ENCODE measurements at places on chromosomes 2 and 18.

GRCh38 chr2:121303531-121304263 lies 18.7 kb upstream of the TFCP2L1 start:
- no peak for DNase-seq

DNA sequence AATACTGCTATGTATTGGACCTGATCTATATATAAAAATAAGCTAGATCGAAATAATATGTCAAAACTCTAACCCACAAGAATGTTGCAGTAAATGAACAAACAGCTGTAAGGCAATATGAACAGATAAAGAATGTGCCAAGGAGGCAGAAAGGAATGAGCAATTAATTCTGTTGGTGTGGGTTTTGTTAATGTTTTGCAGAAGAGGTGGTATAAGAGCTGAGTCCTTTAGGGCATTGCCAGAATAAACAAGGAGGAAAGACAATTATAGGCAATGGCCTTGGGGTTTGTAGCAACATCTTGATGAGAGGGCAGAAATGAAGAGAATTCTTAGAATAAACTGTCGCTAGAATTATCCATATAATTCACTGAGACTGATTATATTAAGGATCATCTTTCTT lies 240.9 kb upstream of the GULP1 start:
- DNase-seq = no peak

- no peak for DNase-seq
These were observed 4.8 kb upstream of the STARD7 start for GRCh38 chr2:96213379-96213778.

DNA sequence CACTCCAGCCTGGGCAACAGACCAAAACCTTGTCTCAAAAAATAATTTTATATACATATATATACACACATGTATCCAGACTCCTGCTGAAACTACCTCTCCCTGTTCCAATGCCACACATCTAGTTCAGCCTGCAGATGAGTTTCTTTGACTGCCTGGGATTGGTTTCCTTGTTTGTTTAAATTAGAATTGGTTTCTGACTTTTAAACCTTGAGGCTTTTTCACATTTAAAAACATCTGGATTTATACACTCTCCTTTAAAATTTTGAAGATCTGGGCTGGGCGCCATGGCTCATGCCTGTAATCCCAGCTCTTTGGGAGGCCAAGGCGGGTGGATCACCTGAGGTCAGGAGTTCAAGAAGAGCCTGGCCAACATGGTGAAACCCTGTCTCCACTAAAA lies 21.8 kb upstream of the CXCR1 start:
- no peak for DNase-seq

DNA sequence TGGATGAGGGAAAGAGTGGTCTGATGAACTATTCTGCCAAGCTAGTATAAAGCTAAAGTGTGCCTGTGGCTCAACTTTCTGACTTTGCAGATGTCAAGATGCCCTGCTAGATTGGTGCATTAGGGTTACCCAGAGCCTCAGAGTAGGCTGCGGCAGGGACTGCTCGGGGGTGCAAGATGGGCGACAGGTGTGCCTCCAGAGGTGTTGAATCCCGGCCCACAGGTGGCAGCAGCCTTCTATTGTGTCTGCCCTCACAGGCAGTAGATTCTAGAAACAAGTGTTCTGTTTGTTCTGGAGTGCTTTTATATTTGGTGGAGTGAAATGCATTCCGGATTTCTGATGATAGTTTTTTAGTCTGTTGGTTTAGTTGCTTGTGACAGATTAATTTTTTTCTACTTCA lies 131.6 kb upstream of the IL1R2 start:
- DNase-seq = no peak

GRCh38 chr2:182101263-182101662 lies 115.6 kb downstream of the PPP1R1C start:
- DNase-seq = no peak

- no peak for DNase-seq
These were observed 113.0 kb upstream of the NEDD4L start for GRCh38 chr18:57931038-57931437.

GRCh38 chr2:184527058-184527457 lies 71.3 kb upstream of the ZNF804A start:
- DNase-seq = no peak

DNA sequence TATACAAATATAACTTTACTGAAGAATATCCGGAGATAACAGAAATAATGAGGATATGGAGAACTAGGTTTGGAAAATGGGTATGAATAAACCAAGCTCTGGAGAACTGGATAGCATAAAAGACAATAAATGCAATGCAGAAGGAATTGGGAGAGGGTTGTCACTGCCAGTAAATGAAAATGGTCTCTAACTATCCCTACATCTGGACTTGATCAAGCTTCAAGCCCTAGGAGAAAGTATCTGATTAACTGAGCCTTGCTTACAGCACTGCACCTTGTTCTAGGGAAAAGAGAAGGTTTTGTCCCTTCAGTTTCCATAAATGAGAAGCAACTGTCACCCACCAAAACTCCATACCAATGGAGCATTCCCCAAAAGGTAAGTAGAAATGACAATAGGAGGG lies 514.6 kb upstream of the ZEB2 start:
- no peak for DNase-seq

DNA sequence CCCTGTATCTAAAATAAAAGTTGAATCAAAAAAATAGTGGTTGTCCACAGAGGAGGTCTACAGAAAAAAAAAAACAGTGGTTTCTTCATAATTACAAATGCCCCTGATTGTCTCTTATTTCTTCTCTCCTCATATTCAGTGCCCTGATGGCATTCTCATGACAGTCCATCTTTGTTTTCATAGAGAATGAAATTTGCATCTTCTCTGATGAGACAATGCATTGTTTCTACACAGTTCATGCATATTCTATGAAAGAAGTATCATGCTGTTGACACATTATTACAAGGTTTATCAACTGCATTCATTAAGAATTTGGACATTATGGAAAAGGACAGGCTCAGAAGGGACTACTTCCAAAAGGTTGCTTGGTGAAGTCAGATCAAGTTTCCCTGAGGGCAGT lies 59.5 kb downstream of the LHCGR start:
- DNase-seq = no peak

- DNase-seq = no peak
These were observed 80.0 kb downstream of the COPS8 start for GRCh38 chr2:237165405-237166276.

- DNase-seq = no peak
These were observed 70.8 kb downstream of the ACAA2 start for GRCh38 chr18:49742316-49743116.

- DNase-seq = no peak
These were observed 71.2 kb upstream of the RBM44 start for GRCh38 chr2:237727363-237727762.

DNA sequence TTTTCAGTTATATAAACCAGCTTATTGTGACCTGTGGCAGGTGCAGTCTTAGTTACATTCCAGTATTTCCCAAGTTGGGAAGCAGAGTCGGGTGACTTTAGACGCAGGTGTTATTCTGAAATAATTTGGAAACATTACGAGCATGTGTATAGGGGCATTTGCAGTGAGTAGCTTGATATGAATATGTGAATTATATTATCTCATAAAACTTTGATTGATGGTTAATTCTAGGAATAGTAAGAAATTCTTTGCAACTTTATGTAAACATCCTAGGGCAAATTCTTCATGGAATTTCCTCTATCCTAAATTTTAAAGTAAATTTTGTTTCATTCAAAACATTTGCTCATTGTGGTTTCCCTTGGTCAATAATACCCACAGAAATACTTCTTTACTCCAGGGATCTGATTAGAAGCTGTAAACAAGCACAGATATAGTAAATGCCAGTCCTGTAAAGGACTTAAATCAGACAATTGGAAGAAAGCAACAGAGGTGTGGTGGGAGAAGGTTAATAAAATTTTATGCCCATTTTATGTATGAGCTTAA lies 580.6 kb upstream of the CDH2 start:
- no peak for DNase-seq

GRCh38 chr2:24365051-24365450 lies 4.7 kb upstream of the ITSN2 start:
- DNase-seq = no peak

DNA sequence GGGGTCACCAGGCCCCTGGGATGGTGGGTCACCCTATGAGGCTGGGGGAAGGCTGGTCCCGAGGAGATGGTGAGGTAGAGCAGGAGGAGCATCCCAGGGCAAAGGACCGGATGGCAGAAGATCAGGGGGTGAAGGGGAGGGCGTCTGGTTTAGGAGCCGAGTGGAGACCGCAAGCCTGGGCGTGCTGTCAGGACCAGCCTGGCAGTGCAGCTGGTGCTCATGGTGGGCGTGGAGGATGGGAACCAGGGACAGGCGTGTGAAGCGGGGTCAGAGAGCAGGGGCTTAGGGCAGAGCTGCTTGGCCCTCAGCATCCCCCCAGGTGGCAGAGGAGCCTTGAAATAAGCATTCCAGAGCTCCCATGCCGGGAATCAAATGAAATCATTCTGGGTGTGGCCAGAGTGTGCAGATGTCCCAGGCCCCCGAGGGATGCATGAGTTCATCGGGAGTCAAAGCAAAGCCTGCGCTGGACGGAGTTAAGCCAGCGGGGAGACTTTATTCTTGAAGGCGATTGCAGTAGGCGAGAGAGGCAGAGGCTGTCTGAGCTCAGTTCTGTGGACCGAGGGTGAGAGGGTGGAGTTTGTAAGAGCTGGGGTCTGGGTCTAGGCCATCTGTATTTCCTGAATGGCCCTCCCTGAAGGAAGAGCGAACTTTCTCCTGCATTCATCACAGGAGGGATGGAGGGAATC lies 33.1 kb upstream of the MBP start:
- no peak for DNase-seq

DNA sequence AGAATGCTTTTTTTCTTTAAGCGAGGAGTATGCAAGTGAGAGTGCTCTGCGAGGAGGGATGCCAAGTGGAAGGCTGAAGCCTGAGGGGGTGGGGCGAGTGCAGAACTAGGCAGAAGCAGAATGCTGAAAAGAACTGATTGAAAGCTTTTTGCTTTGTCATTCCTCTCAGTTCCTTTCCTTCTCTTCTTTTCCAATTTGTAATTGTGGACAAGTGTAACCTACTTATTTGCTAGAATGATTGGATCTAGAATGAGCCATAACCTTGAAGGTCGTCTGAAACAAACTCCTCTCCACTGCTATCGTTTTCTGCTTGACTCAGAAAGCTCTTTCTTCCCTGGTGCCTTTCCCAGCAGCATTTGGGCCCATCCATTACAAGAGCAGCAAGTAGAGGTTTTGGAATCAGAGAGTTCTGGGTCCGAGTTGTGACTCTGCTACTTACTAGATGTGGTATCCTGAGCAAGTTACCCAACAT lies 115.3 kb downstream of the METTL8 start:
- DNase-seq = no peak

- no peak for DNase-seq
These were observed 41.6 kb downstream of the SEMA4F start for GRCh38 chr2:74695663-74696062.

DNA sequence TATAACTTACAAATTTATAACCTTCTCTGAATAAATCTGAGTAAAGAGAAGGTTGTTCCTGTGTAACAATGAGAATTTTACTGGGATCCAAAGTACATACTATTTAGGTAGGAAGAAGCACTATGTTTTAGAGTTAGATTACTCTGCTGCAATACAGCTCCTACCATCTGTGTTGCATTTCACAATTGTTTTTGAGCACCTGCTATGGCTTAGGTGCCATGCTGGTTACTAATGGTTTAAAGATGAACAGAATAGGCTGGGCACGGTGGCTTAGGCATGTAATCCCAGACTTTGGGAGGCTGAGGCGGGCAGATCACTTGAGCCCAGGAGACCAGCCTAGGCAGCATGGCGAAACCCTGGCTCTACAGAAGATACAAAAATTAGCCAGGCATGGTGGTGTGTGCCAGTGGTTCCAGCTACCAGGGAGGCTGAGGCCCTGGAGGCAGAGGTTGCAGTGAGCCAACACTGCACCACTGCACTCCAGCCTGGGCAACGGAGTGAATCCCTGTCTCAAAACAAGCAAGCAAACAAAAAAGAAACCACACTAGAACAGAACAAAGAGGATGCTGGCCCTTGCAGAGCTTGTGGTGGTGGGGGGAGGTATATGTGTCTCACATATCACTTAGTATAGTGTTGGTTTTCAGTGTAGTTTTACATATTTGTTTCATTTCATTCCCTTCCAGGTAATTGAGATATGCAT lies 56.7 kb downstream of the SPTBN1 start:
- no peak for DNase-seq

- no peak for DNase-seq
These were observed 236.9 kb upstream of the RAB6C start for GRCh38 chr2:129742415-129743180.

DNA sequence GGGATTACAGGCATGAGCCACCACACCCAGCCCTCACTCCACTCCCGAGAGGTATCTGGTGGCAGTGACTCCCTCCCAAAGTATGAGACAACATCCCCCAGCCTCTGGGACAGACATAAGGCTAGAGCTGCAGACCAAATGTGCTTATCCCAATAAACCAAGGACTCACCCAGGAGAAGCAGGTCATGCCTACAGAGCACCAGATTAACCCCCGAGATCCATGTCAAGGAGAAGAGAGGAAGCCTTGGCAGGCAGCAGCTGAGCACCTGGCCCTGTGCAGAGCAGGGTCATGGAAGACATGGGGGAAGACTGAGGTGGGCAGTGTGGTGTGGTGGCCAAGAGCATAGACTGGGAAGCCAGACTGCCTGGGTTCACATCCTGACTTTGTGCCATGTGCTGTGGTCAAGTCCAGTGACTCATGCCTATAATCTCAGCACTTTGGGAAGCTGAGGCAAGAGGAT lies 7.2 kb downstream of the RAB11FIP5 start:
- DNase-seq = no peak

DNA sequence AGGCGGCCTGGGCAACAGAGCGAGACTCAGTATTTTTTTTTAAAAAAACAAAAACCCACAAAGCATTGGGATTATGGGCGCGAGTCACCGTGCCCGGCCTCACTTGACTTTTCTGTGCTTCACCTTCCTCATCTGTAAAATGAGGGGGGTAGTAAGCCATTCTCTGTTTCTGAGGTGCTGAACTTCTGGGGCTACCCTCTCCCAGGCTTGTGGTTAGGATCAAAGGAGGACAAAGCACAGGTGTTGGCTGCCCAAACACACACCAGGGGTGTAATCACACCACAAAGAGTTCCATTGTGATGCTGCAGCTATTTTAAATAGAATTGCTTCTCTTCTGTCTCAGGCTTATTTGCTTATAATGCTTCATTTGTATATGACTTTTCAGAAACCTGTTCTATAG lies 35.8 kb upstream of the INHBB start:
- no peak for DNase-seq

GRCh38 chr2:220465700-220466099 lies 838.3 kb downstream of the SLC4A3 start:
- DNase-seq = no peak

GRCh38 chr2:197369228-197369932 lies 58.8 kb upstream of the ANKRD44 start:
- no peak for DNase-seq

GRCh38 chr2:178775975-178776374 lies 31.2 kb downstream of the TTN start:
- DNase-seq = no peak

GRCh38 chr2:198615972-198616371 lies 811.6 kb downstream of the PLCL1 start:
- DNase-seq = no peak

GRCh38 chr2:134288814-134289213 lies 34.9 kb downstream of the MGAT5 start:
- no peak for DNase-seq

GRCh38 chr2:144259332-144259731 lies 260.6 kb downstream of the ZEB2 start:
- DNase-seq = no peak
